IPS DF 6.9 (cell line): ENCODE measurements at places on chromosomes 4 and X.

DNA sequence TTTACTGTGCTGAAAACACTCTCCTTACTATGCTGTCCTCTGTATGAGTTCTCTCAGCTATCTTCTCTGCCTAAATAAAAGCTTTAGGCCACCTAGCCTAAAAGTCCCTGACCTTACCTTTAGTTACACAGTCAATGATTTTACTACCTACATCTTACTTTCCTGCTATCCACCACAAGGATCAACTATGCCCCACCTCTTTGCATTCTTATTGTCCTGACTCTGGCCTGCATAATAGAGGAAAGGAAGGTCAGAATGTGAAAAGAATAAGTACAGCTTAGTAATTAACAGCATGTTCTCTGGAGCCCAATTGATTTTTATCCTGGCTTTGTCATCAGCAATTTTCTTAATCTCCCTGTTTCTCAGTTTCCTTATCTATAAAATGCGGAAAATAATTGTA, 1257.8 kb downstream of the RPA4 start:
- H3K36me3 ChIP-seq: no peaks in the 10 kb centered on the region
- DNase-seq: peak; percentile 18
- no peaks in the 10 kb centered on the region for H3K27me3 ChIP-seq
- H3K4me1 ChIP-seq: no peaks in the 10 kb centered on the region
- no peak overlapping the region for H3K27ac ChIP-seq

DNA sequence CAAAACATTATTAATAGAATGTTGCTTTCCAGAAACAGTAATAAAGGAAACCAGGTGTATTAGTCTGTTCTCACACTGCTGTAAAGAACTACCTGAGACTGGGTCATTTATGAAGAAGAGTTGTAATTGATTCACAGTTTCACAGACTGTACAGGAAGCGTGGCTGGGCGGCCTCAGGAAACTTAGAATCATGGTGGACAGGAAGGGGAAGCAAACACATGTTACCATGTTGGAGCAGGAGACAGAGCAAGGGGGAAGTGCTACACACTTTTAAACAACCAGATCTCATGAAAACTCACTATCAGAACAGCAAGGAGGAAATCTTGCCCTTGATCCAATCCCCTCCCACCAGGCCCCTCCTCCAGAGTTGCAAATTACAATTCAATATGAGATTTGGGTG, 815.8 kb downstream of the TRIML1 start:
- H3K4me3 ChIP-seq: no peak overlapping the region
- no peak for DNase-seq
- peaks cover 3% of the 10 kb centered on the region; the same call in 1 of the 2 replicates for H3K4me1 ChIP-seq
- H3K27ac ChIP-seq: no peak overlapping the region

DNA sequence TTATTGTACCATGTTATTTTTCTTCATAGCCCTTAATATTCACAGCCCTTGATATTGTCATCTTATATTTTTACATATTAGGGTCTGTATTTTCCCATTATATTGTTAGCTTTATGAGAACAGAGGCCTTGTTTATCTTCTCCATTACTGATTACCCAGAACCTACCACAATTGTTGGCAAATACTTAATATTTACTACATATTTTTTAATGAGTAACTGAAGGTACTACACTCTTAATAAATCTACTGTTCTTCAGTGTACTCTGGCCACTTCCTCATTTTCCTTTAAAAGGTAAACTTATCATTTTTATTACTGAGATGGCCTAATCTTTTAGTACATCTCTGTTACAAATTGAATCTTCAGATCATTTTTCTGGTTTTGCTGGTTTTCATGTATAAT, 133.5 kb downstream of the COL4A5 start:
- H3K27me3 ChIP-seq: no peaks in the 10 kb centered on the region
- DNase-seq: no peak
- no peaks in the 10 kb centered on the region for H3K4me1 ChIP-seq
- H3K36me3 ChIP-seq: no peaks in the 10 kb centered on the region

DNA sequence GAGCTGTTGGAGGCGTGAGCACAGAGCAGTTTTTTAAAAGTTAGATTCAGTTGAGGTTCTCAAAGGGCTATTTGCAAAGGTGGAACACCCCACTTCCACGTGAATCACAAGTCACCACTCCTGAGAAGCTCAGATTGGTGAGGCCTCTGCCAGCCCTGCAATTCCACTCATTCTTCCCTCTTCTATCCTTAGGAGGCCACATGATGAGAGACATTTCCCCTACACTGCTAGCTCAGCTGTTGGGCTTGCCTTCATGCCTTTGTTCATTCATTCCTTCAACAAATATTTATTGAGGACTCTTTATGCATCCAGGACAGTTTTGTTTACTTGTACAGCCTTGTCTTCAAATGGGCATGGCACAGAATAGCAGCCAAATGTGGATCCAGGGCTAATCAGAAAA, 3.7 kb downstream of the SRPX2 start:
- no peak overlapping the region for H3K4me3 ChIP-seq
- H3K27me3 ChIP-seq: no peaks in the 10 kb centered on the region
- H3K4me1 ChIP-seq: peaks cover 3% of the 10 kb centered on the region; the same call in 1 of the 2 replicates
- no peaks in the 10 kb centered on the region for H3K36me3 ChIP-seq
- DNase-seq: no peak

DNA sequence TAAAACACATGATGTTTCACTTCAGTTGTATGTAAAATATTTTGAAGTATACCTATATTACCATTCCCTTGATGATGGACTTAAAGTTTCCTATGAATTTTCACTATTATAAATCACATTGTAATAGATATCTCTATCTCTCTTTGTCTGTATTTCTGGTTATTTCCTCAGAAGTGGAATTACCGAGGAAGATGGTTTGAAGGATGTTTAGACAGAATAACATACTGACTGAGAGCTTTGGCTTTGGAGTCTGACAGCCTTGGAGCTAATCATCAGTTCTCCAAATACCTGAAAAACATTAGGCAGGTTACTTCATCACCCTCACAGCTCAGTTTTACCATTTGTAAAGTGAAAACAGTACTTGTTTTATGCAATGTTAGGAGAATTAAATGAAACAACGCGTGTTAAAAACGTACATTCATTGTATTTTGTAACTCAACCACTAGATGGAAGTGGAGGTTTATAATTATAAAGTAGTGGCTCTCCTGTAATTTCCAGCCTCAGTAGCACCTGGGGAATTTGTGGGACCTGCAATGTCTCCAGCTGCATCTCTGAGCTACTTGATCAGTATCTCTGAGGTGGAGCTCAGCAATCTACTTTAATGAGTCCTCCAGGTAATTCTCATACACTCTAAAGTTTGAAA, 14.3 kb downstream of the JCHAIN start:
- peak; percentile 20 for DNase-seq
- H3K4me1 ChIP-seq: no peaks in the 10 kb centered on the region
- H3K27me3 ChIP-seq: no peaks in the 10 kb centered on the region
- H3K27ac ChIP-seq: no peak overlapping the region
- no peak overlapping the region for H3K4me3 ChIP-seq
- no peaks in the 10 kb centered on the region for H3K36me3 ChIP-seq
